ENCODE measurements at places on chromosomes 6 and 20. TPM values are rescaled to one million over a fixed set of nuclear protein-coding genes. Genes with fewer than 3 reads are reported as not detected.

- no peaks in the 10 kb centered on the region for H3K36me3 ChIP-seq
- no peaks in the 10 kb centered on the region for H3K27me3 ChIP-seq
- H3K4me3 ChIP-seq = no peak overlapping the region
- peak; percentile 70 for DNase-seq
These were observed 89.7 kb upstream of the QKI start for GRCh38 chr6:163324688-163325389.

The VSTM2L gene
- 303 TPM for total RNA-seq

GRCh38 chr6:161272635-161273273 is 1.1 kb downstream of the AGPAT4 start:
- no peaks in the 10 kb centered on the region for H3K4me1 ChIP-seq
- no peaks in the 10 kb centered on the region for H3K27me3 ChIP-seq
- peak overlapping the region; percentile 58 for H3K4me3 ChIP-seq
- no peaks in the 10 kb centered on the region for H3K36me3 ChIP-seq
- no peak overlapping the region for H3K27ac ChIP-seq

GRCh38 chr20:59820204-59821041 is 113.0 kb downstream of the SYCP2 start:
- DNase-seq = peak; percentile 58
- H3K4me1 ChIP-seq = no peaks in the 10 kb centered on the region
- H3K4me3 ChIP-seq = no peak overlapping the region

The LTA gene
- total RNA-seq = not detected

- H3K27ac ChIP-seq = peak overlapping the region; percentile 44
- peaks cover 25% of the 10 kb centered on the region for H3K36me3 ChIP-seq
- H3K27me3 ChIP-seq = no peaks in the 10 kb centered on the region
- no peak overlapping the region for H3K4me3 ChIP-seq
- no peak for DNase-seq
These were observed 129.8 kb downstream of the SASH1 start for GRCh38 chr6:148472171-148473105.

The SPATS1 gene
- total RNA-seq = not detected

DNA sequence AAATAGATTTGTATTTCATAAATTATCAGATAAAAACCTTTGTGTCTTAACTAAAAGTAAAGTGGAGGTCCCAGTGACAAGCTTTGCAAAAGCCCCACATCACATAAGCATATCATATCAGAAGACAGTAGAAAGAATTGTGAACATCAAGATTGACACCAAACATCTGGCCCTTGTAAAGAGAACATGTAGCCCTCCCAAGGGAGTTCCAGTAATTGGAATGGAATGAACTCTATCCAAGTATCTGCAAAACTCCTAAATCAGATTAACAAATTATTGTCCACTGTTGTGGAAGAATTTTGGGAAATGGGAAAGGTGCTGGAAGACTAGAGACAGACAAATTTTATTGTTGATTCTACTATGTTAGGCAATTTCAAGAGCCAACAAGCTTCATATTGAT is 268.8 kb downstream of the KCNQ5 start:
- DNase-seq = no peak
- no peaks in the 10 kb centered on the region for H3K27me3 ChIP-seq
- H3K4me1 ChIP-seq = no peaks in the 10 kb centered on the region

DNA sequence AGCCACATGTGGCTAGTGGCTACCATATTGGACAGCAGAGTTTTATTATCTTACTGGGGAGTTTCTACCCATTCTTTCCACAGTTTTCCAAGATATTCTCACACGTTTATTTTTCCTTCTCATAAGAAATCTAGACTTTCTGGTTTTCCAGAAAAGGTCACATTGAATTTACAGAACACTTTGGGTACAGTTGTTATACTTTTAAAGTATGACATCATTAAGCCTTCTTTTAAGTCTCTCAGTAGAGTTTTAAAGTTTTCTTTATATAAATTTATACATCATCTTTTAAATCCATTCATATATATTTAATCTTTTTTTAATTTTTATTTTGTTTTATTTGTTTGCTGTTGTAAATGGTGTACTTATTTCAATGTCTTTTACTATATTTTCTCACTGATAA is 200.3 kb upstream of the QKI start:
- no peaks in the 10 kb centered on the region for H3K27me3 ChIP-seq
- H3K27ac ChIP-seq = no peak overlapping the region
- DNase-seq = no peak
- no peak overlapping the region for H3K4me3 ChIP-seq
- no peaks in the 10 kb centered on the region for H3K36me3 ChIP-seq

GRCh38 chr20:44010162-44010704 is 95.6 kb downstream of the TOX2 start:
- no peaks in the 10 kb centered on the region for H3K27me3 ChIP-seq
- DNase-seq = no peak
- H3K36me3 ChIP-seq = no peaks in the 10 kb centered on the region
- H3K4me1 ChIP-seq = no peaks in the 10 kb centered on the region
- H3K4me3 ChIP-seq = no peak overlapping the region

DNA sequence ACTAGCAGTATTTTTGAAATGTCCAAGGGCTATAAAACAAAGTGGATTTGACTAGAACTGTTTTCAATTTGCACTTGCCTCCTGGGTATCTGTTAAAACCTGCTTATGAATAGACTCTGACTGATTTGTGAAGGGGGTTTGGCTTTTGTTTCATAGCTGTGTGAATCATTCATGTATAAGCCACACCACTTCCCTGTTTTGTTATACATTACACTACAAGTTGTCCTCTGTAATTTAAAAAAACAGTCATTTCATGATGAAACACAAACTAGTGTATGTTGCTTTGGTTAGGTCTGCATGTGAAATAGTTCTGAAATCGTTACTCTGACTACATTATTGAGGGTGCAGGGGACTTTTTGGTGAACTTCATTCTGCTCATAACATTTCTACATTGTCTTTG is 121.7 kb downstream of the NKAIN2 start:
- no peak overlapping the region for H3K4me3 ChIP-seq
- no peaks in the 10 kb centered on the region for H3K4me1 ChIP-seq
- H3K27ac ChIP-seq = no peak overlapping the region
- H3K36me3 ChIP-seq = no peaks in the 10 kb centered on the region

DNA sequence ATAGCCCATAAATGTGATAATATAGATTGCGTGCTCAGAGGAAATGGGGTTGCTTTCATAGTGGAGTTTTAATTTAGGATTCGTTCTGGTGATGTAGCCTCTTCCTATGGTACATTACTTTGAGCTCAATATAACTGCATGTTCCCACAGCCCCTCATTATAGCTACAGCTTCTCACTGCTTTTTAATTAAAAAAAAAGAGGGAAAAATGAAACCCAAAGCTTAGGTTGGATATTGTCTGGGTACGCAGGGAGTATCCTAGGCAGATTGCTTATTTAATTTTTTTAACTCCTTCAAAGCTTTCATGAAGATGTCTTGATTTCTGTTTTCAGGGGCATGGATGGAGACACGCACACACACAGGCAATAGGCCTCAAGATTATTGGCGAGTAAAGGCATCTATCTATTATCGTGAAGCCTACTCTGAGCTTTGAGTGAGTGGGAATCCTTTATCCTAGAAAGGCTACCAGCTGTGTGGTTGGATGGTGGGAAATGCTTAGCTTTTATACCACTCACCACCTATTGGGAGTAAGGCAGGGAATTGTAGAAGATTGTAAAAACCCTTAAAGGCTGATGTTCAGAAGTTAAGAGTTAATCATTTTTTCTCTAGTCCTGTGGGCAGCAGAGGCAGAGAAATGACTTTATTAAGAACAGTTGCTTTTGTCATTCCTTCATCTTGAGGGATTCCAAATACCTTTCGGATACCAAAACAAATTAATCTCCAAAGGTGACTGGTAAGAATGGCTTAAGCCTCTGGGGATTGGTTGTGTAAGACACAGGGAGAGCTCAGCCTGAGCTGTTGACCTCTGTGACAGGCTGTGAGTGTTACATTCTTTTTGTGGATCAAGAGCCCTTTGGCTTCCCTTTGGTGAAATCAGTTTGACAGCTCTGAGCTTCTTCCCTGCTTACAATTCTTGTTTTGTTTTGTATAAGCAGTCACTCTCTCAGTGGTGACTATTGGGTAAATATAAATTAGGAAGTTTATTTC is 33.4 kb downstream of the CTNNBL1 start:
- H3K27me3 ChIP-seq = no peaks in the 10 kb centered on the region
- no peaks in the 10 kb centered on the region for H3K36me3 ChIP-seq
- H3K27ac ChIP-seq = peak overlapping the region; percentile 37
- no peaks in the 10 kb centered on the region for H3K4me1 ChIP-seq
- DNase-seq = no peak
- H3K4me3 ChIP-seq = no peak overlapping the region

The PLAGL2 gene
- 8.1 TPM for total RNA-seq

GRCh38 chr20:17960927-17961586 is 7.5 kb downstream of the SNX5 start:
- H3K27ac ChIP-seq = peak overlapping the region; percentile 33
- no peak for DNase-seq
- peaks cover 75% of the 10 kb centered on the region for H3K4me1 ChIP-seq
- H3K27me3 ChIP-seq = no peaks in the 10 kb centered on the region
- H3K36me3 ChIP-seq = no peaks in the 10 kb centered on the region

- DNase-seq = no peak
- no peaks in the 10 kb centered on the region for H3K4me1 ChIP-seq
- peak overlapping the region; percentile 57 for H3K27ac ChIP-seq
- no peak overlapping the region for H3K4me3 ChIP-seq
- no peaks in the 10 kb centered on the region for H3K27me3 ChIP-seq
These were observed 8.7 kb downstream of the SNX21 start for GRCh38 chr20:45842169-45842812.

GRCh38 chr20:38903335-38903734 is 22.9 kb upstream of the FAM83D start:
- H3K4me1 ChIP-seq = no peaks in the 10 kb centered on the region
- no peaks in the 10 kb centered on the region for H3K27me3 ChIP-seq
- H3K36me3 ChIP-seq = no peaks in the 10 kb centered on the region
- no peak for DNase-seq
- no peak overlapping the region for H3K27ac ChIP-seq

GRCh38 chr6:13760307-13761304 is 49.0 kb upstream of the RANBP9 start:
- peak; percentile 62 for DNase-seq
- H3K36me3 ChIP-seq = no peaks in the 10 kb centered on the region
- H3K27me3 ChIP-seq = no peaks in the 10 kb centered on the region
- no peak overlapping the region for H3K4me3 ChIP-seq

All from right atrium auricular region (tissue), 2 donors.